CD4-positive, alpha-beta T cell treated with Interleukin-15 for 4 hours (primary cell): ENCODE measurements at places on chromosomes 16 and 17.
A peak's percentile ranks its signal among the peaks of the same experiment; 100 is the strongest.

GRCh38 chr16:74813109-74813641, 38.6 kb upstream of the FA2H start:
- DNase-seq: peak; percentile 63

GRCh38 chr16:61831351-61831917, 204.8 kb downstream of the CDH8 start:
- DNase-seq: no peak

DNA sequence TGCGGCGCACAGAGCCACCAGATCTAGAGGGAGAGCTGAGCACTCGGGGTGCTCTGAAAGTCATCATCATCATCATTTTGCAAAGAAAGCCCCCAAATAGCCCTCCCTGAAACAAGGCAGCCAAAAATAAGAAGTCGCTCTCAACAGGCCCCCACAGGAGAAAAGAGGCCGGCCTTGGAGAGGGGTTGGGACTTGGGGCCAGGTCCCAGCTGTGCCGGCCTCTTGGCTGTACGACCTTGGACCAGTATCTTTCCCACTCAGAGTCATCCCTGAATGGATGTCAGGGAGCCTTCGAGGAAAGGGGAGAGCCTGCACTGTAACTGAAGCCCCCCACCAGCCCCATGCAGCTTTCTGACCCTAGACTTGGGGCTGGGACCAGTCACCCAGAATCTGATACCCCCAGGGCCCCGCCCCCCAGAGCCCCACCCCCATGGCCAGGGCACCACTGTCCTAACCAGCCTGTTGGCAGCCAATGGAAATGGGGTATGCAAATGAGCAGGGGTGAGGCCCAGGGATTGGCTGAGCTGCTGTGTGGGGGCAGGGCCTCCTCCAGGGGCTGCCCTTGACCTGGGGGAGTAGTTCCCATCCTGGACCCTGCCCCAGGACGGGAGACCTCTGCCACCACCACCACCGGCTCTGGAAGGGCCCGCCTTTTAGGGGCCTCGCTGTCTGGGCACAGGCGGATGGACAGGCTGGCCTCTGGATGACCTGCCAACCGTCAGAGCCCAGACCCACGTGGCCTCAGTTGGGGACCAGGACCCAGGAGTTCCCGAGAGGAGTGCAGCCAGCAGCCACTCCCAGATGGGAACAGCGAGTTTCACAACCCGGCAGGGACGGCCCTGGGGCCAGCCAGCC, 15.4 kb downstream of the ZFPM1 start:
- DNase-seq: no peak

DNA sequence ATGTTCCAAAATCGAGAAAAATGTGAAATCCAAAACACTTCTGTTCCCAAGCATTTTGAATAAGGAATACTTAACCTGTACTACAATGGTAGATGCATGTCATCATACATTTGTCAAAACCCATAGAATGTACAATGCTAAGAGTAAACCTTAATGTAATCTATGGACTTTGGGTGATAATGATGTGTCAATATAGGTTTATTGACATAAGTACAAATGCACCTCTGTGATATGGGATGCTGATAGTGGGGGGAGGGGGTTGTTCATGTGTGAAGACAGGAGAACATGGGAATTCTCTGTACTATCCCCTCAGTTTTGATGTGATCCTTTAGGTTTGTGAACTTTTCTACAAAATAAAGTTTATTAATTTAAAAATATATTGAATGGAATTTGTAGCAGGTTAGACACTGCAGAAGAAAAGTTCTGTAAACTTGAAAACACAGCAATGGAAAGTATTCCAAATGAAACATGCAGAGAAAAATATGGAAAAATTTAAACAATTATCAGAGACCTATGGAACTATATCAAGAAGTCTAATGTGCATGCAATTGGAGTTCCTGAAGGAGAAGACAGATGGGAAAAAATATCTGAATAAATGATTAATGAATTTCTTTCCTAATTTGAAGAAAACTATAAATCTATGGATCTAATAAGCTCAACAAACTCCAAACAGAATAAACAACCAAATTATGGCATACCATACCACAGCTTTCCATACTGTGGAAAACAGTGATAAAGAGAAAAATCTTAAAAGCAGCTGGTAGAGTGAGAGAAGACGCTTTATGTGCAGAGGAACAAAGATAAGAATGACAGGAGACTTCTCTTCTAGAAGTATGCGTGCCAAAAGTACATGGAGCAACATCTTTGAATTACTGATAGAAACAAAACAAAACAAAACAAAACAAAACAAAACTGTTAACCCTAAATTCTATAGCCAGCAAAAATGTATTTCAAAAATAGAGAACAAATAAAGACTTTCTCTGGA, 34.7 kb upstream of the MSI2 start:
- no peak for DNase-seq

DNA sequence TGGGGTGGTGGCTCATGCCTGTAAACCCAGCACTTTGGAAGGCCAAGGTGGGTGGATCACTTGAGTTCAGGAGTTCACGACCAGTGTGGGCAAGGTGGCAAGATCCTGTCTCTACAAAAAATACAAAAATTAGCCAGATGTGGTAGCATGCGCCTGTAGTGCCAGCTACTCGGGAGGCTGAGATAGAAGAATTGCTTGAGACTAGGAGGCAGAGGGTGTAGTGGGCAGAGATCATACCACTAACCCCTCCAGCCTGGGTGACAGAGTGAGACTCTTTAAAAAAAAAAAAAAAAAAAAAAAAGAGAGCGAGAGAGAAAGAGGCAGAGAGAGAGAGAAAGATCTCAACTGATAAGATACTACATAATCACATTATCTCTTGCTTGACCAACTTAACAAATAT, 45.9 kb downstream of the KANSL1 start:
- DNase-seq: no peak

GRCh38 chr17:82065638-82066303, at the start of gene DUS1L:
DUS1L (minus strand) TSS chr17:82065804; CDS start chr17:82065059, 745 bp downstream.
- DNase-seq: peak; percentile 70

DNA sequence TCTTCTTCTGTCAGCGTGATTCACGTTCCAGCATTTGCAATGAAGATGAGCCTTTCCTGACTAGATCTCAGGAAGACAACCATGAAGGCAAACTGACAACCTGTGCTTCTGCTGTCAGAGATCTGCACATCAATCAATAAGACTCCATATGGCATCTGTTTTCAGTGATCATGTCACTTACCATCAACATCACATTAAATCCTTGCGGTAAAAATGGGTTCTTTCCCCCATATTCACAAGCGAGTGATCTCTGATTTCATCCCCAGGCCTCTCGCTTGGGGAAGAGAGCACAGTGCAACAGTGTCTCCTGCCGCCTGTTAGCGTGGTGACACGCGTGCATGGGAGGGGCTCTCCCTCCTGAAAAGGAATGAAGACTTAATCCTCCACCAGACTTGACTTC, 11.1 kb downstream of the NACA2 start:
- DNase-seq: no peak

GRCh38 chr17:2192367-2193057, 111.1 kb downstream of the SMG6 start:
- peak; percentile 61 for DNase-seq

GRCh38 chr17:6936370-6937028, 59.4 kb upstream of the ALOX12 start:
- DNase-seq: no peak

GRCh38 chr17:57833179-57833939, 16.5 kb downstream of the MRPS23 start:
- peak; percentile 65 for DNase-seq

DNA sequence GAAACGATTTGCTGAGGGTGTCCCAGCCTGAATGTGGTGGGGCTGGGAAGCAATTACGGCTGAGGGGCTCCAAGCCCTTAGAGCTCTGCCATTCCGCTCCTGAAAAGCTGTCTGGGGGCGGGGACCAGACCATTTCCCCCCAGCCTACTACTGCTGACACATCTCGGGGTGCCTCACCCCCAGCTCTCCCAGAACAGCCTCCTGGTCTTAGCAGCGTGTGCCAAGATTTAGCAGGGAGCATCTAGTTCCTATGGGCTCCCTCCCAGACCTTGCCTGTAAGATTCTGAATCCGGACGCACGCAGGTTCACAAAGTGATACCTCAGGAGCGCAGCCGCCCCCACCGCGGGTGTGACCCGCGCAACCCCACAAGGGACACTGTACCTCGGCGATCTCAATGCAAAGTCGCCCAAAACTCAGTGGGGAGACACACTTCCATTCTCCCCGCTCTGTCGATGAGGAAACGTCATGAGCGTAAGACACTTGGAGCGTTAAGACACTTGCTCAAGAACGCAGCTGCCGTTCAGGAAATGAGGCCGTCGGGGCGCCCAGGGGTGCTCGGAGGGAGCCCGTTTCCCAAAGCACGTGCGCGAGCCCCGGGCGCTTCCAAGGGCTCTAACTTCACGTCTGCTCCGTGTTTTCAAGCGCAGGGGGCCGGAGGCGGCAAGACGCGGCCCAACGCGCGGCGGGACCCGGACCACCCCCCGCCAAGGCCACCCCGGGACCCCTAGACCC, 629 bp downstream of the GEMIN4 start:
- peak; percentile 30 for DNase-seq

GRCh38 chr17:72614871-72615626, 477.4 kb downstream of the SLC39A11 start:
- no peak for DNase-seq

GRCh38 chr16:13839577-13839976, 80.4 kb upstream of the ERCC4 start:
- DNase-seq: no peak

DNA sequence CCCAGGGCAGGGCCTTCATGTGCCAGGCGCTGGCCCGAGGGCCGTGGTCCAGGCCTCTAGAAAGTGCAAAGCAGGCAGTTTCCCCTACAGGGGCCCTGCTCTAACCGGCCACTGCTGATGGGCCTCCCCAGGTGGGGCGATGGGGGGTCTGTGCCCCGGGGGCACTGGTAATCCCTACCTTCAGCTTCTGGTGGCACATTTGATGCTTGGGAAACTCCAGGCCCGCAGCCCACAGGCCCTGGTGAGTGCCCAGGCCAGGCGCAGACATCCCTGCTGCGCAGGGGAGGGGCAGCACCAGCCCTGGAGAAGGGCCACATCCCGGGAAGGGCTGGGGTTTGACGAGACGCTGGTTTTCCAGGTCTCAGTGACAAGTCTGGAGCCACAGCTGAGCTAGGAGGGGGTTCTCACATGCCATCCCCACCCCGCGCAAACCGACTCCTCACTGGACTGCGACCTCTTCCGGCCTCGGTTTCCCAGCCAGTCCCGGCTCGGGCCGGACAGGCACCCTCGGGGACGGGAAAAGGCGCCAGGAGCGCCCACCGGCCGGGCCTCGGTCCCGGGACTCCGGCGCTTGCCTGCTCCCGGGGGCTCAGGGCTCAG, 1.6 kb downstream of the DOC2B start:
- DNase-seq: no peak

DNA sequence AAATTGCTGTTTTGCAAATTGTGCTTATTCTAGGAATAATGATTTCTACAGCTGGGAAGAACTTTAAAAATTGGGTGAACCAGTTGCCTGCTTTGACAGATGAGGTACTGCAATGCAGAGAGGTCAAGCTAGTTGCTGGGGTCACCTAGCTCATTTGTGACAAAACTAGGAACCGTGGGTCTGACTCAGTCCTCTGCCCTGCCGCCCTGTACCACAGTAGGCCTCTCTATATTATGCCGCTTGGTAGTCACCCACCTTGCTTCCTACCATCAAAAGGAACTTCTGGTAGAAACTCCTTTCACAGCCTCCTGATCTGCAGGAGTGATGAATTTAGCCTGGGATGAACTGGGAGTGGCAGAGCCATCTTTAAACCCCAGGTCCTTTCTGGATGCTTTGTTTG, 105.7 kb downstream of the PITPNC1 start:
- no peak for DNase-seq

DNA sequence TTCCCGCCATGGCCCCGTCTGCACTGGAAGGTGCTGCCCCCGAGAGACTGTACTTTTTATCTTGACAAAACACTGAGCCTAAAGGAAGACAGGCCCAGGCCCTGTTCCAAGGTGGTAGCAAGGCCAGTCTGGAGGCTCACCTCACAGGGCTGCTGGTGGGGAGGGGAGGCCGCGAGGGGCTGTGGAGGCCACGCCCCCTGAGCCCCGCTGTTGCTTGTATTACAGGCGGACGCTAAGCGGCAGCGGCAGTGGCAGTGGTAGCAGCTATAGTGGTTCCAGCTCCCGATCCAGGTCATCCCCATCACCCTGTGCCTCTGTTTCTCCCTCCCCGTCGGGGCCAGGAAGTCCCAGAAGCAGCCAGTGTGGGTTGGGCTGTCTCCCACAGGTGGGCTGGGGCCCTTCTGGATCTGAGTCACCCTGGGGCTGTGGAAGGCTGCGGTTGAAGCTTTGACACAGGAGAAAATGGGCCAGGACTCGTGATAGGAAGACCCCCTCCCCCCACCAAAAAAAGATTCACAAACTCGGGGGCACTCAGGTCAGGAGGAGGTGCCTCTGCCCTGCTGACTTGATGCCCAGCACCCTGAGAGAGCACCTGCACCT, 13.3 kb upstream of the IL17C start:
- no peak for DNase-seq

DNA sequence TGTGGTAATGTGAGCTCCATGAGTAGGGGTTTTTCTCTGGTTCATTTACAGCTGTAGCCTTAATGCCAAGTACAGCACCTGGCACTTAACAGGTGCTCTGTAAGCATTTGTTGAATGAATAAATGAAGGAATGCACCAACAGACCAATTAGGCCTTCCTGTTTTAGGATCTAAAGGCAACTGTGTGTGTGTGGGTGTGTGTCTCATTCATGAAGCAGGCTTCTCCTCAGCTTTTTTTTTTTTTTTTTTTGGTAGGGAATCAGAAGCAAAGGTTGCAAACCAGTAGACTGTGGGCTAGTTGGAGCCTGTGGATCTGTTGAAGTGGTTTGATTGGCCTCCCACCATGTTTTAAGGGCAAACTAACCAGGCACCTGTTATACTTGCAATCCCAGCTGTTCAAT, 48.1 kb downstream of the HS3ST2 start:
- no peak for DNase-seq

- DNase-seq: no peak
Observed at GRCh38 chr16:2768403-2769089, 8.5 kb downstream of the ELOB start.

DNA sequence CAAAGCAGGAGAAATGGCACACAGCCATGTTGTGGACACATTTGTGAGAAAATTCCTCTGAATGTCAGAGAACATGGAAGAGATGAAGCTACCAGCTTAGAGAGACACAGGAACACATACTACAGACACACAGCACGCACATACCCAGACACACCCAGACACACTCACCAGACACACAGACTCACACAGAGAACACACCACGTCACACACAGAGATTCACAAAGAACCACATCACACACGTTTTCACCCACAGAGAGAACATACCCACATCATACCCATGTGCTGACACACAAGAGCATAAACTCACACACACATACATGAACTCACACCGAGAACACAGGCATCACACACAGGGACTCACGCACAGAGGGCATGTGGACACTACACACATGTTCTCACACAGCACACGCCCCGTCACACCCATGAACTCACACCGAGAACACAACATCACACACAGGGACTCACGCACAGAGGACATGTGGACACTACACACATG, 124.9 kb downstream of the METRNL start:
- no peak for DNase-seq

- no peak for DNase-seq
Observed at GRCh38 chr16:35497399-35497798, 2038.0 kb downstream of the TP53TG3F start.
